Nucleus accumbens (tissue), 56 donors: ENCODE measurements at places on chromosomes 3 and 15.

DNA sequence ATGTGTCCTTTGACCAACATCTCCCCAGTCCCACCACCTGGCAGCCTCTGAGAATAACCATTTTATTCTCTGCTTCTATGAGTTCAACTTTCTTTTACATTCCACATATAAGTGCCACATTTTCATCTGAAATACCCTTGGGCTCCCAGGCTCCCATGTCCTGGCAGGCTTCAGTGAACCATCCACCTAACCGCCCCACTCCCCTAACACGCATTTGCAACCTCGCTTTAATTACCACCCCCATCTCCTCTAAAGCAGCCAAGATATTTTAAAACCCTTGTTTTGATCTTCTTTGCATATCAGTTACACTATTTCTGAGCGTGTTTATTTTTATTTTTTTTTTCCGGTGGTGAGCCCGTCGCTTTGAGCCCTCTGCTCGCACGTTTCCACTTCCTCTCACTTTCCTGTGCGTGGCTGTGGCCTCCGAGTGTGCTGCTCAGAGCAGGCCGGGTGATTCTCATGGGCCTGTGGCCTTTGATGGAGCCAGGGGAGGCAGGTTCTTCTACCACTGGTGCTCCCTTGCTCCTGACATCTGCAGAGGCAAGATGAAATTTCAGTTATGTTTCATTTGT is 195.4 kb upstream of the LPP start:
- no peak for DNase-seq

DNA sequence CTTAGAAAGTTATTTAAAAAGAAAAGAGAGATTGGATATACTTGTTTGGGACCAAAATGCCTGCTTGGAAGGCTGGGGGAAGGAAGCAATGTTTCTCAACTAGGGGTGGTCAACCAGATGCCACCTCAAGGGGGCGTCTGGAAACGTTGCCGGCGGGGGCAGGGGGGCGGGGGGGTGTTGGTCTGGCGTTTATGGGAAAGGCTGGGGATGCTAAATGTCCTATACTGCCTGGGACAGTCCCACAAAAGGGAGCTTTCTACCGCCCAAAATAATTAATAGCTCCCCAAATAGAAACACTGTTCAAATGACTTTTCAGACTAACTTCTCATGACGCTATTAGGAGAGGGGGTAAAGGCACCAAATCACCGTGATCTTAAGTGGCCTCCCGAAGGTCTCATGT is 2.2 kb downstream of the POLG start:
- no peak for DNase-seq

DNA sequence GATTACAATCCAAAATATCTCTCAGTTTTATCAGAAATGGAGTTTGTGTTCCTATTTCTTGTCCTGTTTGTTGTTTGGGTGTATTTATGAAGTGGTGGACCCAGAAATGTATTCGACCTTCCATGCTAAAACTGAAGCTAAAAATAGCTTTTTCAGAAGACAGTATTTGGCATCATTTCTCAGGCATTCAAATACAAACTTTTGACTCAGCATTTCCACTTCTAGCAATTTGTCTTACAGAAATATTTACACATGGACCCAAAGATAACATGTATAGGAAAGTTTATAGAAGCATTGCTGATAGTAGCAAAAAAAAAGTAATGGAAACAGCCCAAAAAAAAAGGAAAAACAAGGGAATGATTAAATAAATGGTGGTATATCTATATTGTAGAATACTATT is 156.3 kb downstream of the HCN4 start:
- no peak for DNase-seq

GRCh38 chr15:85858586-85859375 is 64.1 kb upstream of the KLHL25 start:
- DNase-seq: peak; percentile 14

DNA sequence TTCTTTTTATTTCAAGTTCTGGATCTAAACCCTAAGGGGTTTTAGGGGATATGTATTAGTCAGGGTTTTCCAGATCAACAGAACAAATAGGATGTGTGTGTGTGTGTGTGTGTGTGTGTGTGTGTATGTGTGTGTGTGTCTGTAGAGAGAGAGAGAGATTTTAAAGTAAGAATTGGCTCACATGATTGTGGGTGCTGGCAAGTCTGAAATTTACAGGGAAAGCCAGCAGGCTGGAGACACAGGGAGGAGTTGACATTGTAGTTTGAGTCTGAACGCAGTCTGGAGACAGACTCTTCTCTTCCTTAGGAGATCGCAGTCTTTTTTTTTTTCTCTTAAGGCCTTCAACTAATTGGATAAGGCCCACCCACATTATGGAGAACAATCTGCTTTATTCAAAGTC is 428.8 kb upstream of the TBL1XR1 start:
- no peak for DNase-seq

GRCh38 chr3:193825617-193826016 is 232.6 kb downstream of the OPA1 start:
- no peak for DNase-seq

- DNase-seq: no peak
Measured at GRCh38 chr3:156176048-156176447, 55.7 kb downstream of the KCNAB1 start.

DNA sequence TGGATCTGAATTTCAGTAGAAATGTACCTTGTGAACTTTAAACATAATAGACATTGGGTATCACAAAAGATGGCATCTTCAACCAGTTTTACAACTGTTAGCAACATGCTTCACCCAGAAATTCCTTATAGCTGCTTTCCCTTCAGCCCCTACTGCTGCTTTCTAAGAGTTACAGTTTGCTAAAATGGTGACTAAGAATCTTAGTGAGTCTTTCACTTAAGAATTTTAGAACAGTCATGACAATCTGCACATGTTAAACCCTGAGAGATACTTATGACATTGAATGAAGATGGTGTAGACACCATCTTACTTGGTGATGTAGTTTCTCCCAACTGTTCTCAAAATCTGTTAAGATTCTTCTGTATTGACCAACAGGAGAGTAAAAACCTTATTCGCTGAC is 129.7 kb upstream of the UBE2E1 start:
- DNase-seq: no peak

GRCh38 chr3:51620543-51620942 is 50.5 kb upstream of the TEX264 start:
- DNase-seq: no peak

GRCh38 chr15:75104804-75105557 is 81.6 kb downstream of the PPCDC start:
- DNase-seq: no peak

GRCh38 chr3:77051591-77051990 is 11.7 kb downstream of the ROBO2 start:
- no peak for DNase-seq

- DNase-seq: no peak
Measured at GRCh38 chr3:185758912-185759311, 65.9 kb downstream of the IGF2BP2 start.

GRCh38 chr15:56432304-56432703 is 32.6 kb downstream of the MNS1 start:
- DNase-seq: no peak

GRCh38 chr3:11601446-11602238 is 42.1 kb downstream of the VGLL4 start:
- DNase-seq: no peak

DNA sequence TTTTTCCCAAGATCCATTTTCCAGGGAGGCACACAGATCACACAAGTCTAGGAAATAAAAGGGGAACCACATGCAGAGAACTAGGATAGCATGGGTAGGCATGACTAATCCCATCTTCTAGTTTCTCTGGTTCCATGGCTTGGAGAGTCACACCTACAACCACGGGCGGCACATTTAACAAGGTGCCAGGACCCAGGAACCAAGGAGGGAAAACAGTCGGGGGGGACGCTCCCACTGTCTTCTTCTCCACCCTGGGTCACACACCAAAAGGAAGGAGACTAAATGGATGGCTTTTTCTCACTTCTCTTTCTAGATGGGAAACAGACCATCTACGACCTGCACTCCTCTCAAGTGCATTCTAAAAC is 4.6 kb upstream of the SMCO1 start:
- DNase-seq: no peak

GRCh38 chr3:71011565-71012287 is 571.8 kb downstream of the FOXP1 start:
- no peak for DNase-seq

- DNase-seq: no peak
Measured at GRCh38 chr3:132253262-132253878, 63.8 kb upstream of the ACP3 start.

- no peak for DNase-seq
Measured at GRCh38 chr3:108393128-108393900, 97.0 kb downstream of the HHLA2 start.

DNA sequence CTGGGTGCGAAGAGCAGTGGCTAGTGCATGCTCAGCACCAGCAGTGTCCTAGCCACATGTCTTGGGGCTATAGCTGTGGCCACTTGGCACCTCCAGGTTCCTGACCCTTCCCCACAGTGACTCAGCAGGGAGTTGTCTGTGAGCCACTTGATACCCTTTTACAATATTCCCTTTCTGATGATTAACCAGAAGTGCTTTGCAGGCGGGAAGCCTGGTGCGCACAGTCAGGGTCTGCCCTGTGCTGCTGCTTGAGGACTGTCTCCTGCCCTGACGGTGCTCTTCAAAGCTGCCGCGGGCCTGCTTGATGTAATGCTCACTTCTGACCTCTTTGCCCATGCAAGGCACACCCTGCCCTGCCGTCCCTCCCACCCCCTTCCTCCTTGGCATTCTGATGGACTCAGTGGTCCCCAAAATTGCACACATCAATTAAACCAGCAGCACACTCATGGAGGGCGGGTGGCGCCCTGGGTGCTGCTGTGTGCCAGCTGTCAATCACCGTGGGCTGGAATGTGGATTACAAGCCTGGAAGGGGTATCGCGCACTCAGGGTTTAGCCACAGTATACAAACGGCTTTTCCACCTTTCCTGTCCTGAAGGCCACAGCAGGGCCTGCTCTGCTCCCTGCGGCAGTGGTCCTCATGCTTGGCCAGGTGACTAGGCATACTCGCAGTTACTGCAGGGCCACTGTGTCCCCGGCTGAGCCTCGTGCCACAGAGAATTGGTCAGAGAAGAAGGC is 40.9 kb upstream of the PCSK6 start:
- DNase-seq: no peak

GRCh38 chr3:117666325-117666724 is 956.7 kb downstream of the TUSC7 start:
- DNase-seq: no peak

- DNase-seq: no peak
Measured at GRCh38 chr3:136914739-136915138, 43.0 kb upstream of the IL20RB start.

DNA sequence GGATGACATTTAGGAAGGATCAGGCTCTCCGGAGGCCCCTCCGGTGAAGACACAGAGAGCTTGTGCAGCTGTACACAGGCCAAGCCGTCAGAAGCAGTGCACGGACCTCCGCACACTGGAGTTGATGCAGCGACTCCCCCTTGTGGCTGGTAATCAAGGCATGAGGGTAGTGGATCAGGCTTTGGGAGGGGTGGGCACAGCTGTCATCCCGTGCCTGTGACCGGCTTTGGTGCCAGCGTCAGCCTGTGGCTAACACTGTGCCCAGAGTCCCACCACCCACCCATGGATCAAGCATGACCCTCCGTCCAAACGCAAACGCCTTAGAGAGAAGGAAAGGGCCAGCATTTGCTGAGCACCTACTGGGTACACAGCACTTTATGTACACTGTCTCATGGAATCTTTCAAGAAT is 8.2 kb upstream of the GRIP2 start:
- peak; percentile 62 for DNase-seq

DNA sequence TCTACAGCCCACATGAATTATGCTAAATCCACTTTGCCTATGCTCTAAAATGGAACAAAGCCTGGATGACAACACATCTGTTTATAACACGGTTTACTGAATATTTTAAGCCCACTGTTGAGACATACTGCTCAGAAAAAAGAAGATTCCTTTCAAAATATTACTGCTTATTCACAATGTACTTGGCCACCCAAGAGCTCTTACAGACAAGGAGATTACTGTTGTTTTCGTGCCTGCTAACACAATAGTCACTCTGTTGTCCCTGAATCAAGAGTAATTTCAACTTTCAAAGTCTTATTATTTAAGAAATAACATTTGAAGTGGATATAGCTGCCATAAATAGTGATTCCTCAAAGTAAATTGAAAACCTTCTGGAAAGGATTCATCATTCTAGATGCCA is 70.9 kb downstream of the ANKRD28 start:
- no peak for DNase-seq

GRCh38 chr3:129132097-129132866 is 10.7 kb upstream of the RAB43 start:
- DNase-seq: no peak

DNA sequence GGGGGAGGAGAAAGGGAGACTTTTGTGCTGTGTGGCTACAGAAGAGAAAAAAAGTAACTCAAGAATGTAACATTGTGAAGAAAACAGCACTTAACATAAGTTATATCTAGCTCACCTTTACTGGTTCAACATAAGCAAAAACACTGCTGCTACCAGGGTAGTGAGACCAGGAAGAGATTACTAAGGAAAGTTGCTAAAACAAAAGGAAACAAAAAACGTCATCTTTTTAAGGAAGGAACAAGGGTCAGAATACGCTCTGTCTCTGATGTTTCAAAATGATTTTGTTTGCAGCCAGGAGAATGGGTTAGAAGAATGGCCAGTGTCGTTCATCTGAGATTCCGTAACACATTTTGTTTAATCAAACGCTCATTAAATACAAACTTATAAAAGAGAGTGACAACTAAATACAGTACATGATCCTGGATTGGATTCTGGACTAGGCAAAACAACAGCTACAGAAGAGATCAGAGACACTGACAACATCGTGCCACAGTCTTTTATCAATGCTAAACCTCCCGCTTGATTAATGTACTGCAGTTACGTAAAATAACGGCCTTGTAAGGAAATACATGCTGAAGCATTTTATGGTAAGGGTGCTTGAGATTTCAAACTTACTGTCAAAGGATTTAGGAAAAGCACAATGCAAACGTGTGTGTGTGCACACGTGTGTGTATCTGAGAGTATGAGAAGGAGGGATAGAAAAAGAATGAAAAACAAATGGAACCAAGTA is 67.7 kb downstream of the FOXP1 start:
- no peak for DNase-seq

DNA sequence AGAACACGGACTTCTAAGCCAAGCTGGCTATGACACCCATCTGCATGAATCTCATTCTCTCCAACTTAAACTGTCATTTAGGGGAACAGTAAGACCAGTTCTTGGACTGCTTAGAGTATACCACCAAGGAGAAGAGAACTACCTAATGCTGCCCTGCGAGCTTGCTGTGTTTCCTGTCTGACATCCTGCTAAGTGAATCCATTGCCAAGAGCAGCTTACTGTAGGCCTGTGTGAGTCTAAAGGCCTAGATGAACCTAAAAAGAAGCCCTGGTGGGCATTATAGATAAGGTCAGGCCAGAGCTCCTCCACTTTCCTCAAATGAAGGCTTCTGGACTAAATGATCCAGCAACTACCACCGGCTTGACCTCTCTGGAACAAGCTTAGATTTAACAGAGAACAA is 15.0 kb downstream of the LZTFL1 start:
- DNase-seq: no peak

- DNase-seq: no peak
Measured at GRCh38 chr3:179608931-179609720, 4.5 kb downstream of the NDUFB5 start.

- no peak for DNase-seq
Measured at GRCh38 chr3:187856555-187856954, 111.3 kb upstream of the BCL6 start.
